ENCODE measurements at places on chromosomes 1 and 21.

GRCh38 chr1:101122452-101123166, 97.0 kb upstream of the DPH5 start:
- no peak for DNase-seq

DNA sequence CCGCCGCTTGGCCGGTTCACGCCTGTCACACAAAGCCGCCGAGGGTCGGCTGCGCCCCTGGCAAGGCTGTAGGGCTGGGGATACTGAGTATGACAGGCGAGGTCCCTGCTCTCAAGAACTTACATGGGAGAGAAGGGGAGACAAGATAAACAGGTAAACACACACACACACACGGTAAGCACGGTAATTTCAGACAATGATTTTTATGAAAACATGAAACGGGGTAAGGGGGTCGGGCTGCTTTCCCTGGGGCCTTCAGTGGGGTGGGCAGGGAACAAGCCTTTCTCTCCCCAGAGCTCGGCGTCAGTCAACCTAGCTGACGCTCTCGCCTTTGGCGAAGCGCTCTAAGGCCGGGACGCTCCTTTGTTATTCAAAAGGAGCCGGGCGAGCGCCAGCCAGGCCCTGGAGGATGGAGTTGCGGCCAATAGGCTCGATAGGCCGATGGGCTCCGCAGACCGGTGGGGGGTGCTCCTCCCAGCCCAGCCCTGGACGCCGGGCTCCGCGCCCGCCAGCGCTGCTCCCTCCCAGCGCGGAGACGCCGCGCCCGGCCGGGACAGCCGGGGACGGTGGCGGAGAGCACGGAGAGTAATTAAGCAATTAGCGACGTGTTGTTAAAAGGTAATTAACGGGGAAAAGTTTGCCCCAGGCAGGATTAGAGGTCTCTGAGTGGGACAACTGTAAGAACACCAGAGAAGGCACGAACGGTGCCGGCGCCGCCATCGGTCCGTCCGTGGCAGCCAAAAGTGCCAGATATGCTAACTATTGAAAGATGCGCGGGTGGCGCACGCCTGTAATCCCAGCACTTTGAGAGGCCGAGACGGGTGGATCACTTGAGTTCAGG, 950 bp upstream of the INKA2 start:
- no peak for DNase-seq

DNA sequence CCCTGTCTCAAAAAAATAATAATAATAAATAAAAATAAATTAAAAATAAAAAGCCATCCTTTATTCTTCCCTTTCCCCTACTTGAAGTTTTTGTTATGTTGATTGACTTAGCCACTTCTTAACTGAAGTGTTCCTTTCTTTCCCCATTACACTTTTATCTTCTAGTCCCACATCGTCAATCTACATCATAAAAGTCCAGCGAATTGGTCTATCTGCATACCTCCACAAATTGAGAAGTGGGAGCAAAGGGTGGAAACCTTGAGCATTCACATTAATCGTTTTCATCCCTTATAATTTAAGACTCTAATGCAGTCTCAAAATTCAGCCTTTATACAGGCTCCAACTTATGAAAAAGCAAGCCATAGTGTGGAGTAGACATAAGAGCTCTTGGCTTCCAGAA, 6.5 kb upstream of the ZYG11A start:
- DNase-seq, result no peak

DNA sequence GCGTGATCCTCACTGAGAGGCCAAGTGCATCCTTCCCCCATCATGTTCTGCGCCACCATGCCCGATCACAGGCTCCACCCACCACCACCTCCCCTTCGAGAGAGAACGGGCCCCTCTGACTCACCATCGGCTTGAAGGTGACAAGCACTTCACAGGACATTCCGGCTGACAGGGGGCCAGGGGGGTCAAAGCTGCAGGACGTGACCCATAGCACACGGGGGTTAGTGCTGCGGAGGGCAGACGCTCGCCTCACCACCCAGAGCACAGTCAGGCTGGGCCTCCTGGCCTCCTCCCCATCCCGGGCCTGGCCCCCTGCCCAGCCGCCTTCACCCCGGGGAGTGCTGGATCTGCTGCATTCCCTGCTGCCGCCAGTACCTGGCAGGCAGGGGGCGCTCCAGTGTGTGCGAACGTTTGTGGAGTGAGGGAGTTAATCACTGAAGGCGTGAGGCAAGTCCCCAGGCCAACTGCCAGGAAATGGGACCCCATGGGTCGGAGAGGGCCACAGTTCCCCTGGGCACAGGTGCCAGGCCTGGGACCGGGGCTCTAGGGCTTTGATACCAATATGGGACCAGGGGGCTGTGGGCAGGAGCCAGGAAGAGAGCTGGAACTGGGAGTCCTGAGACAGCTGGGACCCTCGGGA, 40.9 kb upstream of the TMEM52 start:
- peak; percentile 85 for DNase-seq

DNA sequence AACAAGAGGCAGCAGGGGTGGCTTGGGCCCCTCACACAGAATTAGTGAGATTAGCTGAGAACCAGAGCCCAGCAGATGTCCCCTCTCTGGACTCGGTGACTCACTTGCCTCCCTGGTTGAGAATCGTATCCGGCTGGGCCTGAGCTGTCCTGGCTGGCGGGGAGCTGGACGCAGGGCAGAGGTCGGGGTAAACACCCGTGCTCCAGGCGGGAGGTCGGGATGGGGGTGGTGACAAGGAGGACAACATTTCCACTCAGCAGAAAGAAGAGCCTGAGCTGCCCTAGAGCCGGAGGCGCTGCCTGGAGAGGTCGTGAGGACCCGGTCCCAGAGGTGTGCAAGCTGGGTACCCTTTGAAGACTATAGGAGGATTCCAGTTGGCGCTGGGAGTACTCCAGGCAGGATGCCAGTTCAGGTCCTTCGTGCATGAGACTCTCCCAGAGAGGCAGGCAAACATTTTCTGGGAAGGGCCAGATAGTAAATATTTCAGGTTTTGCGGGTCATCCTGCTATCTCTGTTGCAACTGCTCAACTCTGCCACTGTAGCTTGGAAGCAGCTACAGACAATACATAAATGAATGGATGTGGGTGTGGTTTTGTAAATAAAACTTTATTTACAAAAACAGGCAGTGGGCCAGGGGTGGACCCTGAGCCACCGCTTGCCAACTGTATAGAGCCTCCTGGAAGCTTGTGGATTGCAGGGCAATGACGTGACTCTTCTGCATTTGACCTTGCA, 116.8 kb upstream of the WNT4 start:
- no peak for DNase-seq

DNA sequence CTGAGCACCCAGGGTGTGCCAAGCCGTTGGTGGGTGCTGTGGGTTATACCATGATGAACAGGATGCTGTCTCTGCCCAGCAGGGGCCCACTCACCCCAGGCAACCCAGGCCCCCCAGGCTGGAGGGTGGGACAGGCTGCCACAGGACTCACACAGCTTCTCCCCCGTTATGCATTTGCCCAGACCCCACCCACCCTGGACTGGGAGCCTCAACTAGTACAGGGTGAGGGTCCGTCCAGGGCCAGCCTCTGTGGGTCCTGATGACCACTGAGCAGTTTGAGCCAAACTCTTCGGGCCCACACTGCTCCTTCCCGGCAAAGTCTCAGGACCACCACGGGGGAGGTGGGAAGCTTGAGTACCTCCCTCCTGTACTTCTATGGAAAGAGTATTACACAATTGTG, 3.8 kb upstream of the PRELP start:
- no peak for DNase-seq

GRCh38 chr1:236530959-236531358, 7.2 kb downstream of the LGALS8 start:
- no peak for DNase-seq

DNA sequence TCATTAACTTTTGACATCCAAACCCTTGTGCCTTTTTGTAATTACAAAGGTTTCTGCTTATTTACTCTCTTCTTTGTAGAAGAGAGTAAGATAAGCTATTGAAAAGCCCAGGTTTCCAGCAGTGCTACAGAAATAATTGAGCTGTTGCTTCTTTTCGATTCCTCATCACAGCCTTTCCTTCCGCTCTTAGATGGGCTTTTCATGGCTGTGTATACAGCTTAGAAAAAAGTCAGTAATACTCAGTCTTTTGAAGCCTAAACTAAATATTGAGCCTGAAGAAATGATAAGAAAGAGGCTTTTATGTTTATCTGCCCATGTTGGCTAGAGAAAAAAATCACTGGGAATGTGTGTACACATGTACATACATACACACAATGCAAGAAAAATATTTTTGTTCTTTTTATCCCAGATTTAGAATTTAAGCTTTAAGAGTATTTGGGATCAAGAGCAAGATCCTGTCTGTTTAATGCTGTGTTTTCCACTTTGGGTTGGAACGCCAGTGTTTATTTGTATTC, 172.4 kb downstream of the VPS13D start:
- DNase-seq, result no peak

DNA sequence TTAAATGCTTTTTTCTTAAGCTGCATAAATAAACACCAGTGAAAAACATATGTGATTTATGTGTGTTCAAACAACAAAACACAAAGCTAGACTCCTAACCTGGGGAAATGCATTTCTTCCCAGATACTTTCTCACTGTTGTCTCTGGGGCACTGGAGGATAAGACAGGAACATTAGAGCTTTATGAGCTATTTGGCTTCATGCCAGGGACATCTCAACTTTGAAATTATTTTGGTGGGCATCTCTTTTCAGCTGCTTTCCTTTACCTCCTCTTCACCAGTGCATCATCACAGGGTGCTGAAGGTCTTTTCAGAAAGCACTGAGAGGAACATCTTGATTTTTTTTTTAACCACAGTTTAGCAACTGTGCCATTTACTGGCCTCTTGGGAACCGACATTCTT, 212.9 kb downstream of the DNM3 start:
- no peak for DNase-seq

GRCh38 chr1:224671076-224671475, 55.0 kb downstream of the CNIH3 start:
- DNase-seq, result no peak

- no peak for DNase-seq
These were observed 21.6 kb upstream of the ZNF678 start for GRCh38 chr1:227541796-227542152.

- no peak for DNase-seq
These were observed 338 bp upstream of the TOR1AIP1 start for GRCh38 chr1:179881642-179882252.

Data from iPS DF 6.9 (cell line).